ENCODE measurements at places on chromosomes 3 and 15.

DNA sequence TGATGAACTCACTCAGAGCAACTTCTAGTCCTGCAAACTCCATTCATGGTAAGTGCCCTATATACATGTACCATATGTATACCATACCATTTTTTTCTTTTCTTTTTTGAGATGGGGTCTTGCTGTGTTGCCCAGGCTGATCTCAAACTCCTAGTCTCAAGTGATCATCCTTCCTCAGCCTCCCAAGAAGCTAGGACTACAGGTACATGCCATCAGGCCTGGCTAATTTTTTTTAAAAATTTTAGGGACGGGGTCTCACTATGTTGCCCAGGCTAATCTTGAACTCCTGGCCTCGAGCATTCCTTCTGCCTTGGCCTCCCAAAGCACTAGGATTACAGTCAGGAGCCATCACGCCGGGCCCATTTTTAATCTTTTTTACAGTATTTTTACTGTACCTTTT lies 67.3 kb upstream of the MFGE8 start:
- no peak for DNase-seq

GRCh38 chr3:31493149-31493548 lies 39.6 kb upstream of the STT3B start:
- DNase-seq, result no peak

DNA sequence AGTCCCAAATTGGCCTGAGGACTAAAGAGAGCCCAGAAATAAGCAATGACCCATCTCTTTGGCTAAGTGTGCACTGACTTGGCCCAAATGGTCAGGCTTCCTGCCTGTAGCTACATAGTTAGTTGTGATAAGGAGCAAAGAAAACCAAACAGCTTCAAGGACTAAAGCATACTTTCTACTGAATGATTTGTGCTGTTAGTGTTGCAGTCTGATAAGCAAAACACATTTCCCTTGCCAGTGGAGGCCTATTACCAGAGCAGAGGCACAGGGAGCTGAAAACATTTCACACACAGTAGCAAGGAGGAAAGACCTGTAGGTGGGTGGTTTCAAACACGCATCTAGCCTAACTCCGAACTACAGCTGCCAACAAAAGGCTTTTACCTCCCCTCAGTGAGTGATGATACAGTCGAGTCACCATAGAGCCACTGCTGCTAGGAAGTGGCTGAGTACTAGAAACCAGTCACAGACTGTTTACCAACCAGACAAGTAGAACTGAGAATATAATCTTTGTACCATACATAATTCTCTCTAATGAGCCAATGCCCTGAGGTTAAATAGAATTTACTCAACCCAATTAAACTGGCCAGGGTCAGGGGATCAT lies 222.3 kb upstream of the THBS1 start:
- no peak for DNase-seq

DNA sequence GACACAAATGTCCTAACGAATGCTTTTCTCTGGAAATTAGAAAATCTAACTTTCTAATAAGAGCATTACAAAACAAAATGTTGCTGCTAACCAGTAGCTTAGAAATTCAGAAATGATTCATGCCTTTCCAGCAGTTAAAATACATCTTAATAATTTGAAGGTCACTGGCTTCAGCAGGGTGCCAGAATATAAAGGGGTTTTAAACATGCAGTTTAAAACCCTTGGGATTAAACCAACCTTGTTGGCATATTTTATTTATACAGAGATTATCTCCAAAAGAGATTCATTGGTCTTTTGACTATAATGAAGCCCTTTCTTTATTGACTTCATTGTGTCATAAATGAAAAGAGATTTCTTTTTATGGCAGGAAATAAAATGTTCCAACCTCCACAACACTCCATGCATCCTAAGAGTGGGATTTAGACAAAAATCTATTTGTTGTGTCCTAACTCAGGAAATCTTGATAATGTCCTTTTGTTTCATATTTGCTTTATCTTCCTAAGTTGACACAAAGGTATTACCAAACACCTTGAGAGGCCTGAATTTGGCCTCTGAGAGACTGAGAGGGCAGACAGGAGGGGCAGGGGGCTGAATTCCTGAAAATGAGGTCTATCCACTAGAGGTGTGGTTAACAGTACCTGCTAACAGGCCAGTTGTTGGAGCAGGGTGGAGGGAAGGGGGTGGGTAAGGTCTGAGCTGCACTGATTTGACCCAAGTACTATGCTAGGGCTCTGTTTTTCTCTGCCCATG lies 124.4 kb downstream of the FEZF2 start:
- DNase-seq, result no peak

GRCh38 chr3:170021083-170021482 lies 16.7 kb upstream of the GPR160 start:
- DNase-seq, result no peak

DNA sequence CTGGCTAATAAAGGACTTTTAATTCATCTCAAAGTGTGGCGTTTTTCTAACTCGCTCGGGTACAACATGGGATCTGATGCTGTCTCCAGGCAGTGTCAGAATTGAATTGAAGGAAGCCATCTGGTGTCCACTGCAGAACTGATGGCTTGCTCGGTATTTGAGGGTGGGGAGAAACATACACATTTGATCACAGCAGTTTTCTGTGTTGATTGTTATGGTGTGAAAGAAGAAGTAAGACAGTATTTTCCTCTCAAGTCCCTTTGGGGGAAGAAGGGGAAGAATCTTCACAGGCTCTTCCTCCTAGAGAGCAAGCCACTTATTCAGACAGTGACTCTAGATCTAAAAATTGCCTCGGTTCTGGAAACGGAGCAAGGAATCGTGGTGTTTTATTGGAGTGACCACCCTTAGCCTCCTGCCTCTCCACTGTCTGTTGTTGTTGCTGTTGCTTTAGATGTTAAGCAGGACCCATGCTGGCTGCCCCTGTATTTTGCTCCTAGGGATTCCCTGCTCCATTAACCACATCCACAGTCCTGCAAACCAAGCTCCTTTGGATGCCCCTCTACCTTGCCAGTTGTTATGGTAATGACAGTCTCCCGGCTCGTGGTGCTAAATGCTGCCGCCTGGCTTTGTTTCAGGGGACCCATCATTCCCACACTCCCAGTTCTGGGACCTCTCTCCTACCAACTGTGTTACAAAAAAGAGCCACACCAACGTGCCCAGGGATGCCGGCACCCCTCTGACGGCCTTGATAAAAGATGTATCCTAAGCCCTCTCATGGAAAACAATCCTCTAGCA lies 15.3 kb upstream of the MCCC1 start:
- DNase-seq, result peak; percentile 36

GRCh38 chr3:101829437-101829830 lies 19.9 kb upstream of the NFKBIZ start:
- DNase-seq, result no peak

- peak; percentile 53 for DNase-seq
These were observed 26.4 kb downstream of the TYRO3 start for GRCh38 chr15:41585127-41586047.

GRCh38 chr15:51263116-51263515 lies 75.3 kb downstream of the CYP19A1 start:
- no peak for DNase-seq

DNA sequence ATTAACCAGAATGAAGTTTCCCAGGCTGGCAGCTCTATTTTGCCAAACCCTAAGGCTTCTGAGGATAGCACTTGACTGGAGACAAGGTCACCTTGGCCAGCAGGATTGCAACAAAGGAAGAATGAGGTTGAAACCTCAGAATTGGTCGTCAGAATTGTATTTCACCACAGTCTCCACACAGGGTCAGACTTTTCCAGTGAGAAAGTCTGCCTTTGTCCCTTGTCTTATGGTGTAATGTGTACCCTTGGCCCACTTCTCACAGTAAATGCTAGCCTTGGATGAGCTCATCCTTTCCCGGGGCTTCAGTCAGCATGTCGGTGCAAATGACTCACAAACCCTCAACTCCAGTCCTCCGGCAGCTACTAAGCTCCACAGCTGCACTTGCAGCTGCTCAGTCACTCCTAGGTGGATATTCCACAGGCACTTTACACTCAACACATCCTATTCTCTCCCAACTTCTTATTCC lies 19.7 kb downstream of the SSR3 start:
- no peak for DNase-seq

GRCh38 chr3:14113965-14114635 lies 10.6 kb downstream of the CHCHD4 start:
- no peak for DNase-seq

DNA sequence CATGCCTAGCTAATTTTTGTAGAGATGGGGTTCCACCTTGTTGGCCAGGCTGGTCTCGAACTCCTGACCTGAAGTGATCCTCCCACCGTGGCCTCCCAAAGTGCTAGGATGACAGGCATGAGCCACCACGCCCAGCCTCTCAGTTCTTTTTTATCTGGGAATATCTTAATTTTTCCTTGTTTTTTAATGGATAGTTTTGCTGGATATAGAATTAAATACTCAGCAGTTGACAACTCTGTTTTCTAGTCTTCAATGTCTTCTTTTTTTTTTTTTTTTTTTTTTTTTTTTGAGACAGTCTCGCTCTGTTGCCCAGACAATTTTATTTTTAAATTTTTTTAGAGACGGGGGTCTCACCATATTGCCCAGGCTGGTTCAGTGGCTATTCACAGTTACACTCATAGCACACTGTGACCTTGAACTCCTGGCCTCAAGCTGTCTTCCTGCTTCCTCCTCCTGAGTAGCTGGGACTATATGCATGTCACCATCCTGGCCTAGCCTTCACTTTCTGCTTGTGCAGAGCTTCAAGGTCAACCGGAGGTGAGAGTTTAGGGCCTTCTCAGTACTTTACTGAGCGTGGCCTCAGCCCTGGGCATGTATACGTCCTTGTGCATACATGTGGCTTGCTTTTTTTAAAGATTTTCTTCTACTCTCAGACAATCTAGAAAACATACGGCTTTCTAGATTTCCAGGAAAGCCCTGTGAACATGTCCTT lies 120.5 kb downstream of the ZNF609 start:
- no peak for DNase-seq

DNA sequence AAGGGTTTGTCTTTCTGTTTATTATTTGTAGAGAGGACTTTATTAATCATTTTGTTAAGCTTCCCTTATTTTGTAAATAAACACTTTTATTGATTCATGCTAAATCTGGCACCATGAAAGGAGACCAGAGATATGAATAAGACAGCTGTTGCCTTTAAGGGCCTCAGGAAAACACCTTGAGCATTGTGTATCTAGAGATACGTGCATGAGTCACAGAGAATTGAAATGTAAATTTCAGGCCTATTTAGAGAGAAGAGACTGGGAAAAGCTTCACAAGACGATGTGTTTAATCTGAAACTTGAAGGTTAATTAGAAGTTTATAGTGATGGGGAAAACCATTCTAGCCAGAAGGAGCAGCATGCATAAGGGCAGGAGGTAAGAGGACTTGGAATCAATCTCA lies 28.6 kb upstream of the UTS2B start:
- no peak for DNase-seq

- peak; percentile 42 for DNase-seq
These were observed 1.3 kb downstream of the LEO1 start for GRCh38 chr15:51970132-51970817.

DNA sequence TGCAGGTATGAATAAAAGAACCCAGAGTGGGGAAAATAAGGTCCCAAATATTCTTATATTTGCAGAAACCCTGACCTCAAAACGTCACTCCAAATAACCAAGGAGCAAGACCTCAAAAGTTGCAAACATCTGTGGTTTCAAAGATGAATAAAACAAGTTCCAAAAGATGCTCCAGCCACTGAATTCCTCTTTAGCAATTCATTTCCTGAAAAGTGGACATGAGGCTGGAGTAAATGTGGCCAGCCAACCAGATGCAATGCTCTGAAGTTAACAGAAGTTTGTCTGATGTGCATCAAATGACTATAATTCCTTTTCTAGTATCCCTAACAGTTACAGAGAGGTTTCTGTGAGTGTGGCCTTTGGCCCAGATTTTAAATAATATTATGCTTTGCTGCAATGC lies 71.2 kb upstream of the WNT5A start:
- no peak for DNase-seq

- DNase-seq, result no peak
These were observed 478.8 kb downstream of the EPHA3 start for GRCh38 chr3:89586256-89586655.

DNA sequence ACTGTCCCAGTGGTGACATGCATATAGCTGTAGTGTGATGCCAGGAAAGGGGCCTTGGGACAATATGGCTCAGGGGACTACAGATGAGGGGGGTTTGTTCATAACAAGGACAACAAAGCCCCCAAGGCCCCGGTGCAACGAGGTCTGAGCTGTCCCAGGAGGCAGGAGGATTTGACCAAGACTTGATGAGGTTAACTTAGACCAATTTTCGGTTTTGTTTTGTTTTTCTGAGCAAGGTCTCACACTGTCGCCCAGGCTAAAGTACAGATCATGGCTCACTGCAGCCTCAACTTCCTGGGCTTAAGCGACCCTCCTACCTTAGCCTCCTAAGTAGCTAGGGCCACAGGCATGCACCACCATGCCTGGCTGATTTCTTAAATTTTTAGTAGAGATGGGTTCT lies 23.8 kb downstream of the EFCAB12 start:
- no peak for DNase-seq

- DNase-seq, result peak; percentile 1
These were observed 155.6 kb downstream of the SQOR start for GRCh38 chr15:45790325-45790943.

DNA sequence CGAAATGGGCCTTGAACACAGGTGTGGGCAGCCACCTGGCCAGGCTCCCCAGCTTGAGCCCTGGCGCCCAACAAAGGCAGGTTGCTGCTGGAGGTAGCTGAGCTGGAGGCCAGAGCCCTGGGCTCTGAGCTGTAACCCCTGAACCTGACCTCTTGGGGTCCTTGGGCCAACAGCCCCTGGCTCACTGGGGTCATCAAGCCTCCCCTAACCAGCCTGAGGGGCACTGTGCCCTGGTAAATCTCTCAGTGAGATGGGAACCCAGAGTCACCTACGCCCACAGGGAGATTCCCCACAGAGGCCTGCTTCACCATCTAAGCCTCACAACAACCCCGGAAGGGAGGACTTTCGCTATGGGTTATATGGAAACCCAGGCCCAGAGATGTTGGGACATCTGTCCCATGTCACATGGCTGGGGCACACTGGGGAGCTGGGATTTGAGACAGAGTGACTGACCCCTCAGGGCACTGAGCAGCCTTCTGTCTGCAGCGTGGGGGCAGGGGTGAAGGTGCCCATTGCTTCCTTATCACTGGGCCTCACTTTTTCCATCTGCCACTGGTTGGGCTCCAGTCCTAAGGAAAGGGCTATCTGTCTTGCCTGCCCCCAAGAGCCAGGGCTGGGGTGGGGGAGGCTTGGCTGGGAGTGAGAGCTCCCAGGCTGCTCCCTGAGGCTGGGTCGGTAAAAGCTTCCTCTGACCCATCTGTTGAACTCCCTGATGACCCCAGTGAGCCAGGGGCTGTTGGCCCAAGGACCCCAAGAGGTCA lies 59.1 kb downstream of the IQSEC1 start:
- no peak for DNase-seq

DNA sequence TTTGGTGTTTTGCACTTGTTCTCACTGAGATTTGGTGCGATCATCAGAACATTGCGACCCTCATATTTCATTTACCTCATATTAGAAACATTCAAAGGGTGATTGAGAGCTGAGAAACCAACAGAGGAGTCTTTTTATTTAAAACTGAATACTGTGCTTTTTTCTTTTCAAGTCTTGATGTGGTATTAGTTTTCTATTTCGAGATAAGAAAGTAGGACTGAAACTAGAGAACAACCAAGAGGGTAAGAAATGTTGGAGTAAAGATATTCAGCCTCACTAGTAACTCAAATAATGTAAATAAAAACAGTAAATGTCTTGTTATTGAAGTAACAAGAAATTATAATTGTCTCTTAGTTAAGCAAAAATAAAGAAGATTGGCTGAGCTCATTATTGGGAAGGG lies 26.5 kb downstream of the EFHB start:
- DNase-seq, result no peak

Data from NCI-H526 (cell line).